Activated CD4-positive, alpha-beta T cell treated with anti-CD3 and anti-CD28 coated beads for 36 hours (primary cell): ENCODE measurements at places on chromosomes 16 and 17. TPM values are rescaled to one million over a fixed set of nuclear protein-coding genes. Genes with fewer than 3 reads are reported as not detected.

- DNase-seq, result no peak
These were observed 7.9 kb downstream of the TBX4 start for GRCh38 chr17:61459939-61460718.

- peak; percentile 61 for DNase-seq
These were observed 470 bp downstream of the MLYCD start for GRCh38 chr16:83899272-83899897.

SLC43A2 gene
- total RNA-seq, result 0.76 TPM

SPATA22 gene
- total RNA-seq, result 0.44 TPM

PYCARD gene
- total RNA-seq, result 5.7 TPM
